ENCODE measurements at places on chromosomes 2 and 18. TPM values are rescaled to one million over a fixed set of nuclear protein-coding genes. Genes with fewer than 3 reads are reported as not detected.

The GRP gene
- not detected for total RNA-seq

The SPOPL gene
- 30.0 TPM for total RNA-seq

The EMX1 gene
- total RNA-seq = not detected

The POLE4 gene
- 32.8 TPM for total RNA-seq

The DNAH7 gene
- 0.02 TPM for total RNA-seq

The ANKRD30B gene
- total RNA-seq = not detected

DNA sequence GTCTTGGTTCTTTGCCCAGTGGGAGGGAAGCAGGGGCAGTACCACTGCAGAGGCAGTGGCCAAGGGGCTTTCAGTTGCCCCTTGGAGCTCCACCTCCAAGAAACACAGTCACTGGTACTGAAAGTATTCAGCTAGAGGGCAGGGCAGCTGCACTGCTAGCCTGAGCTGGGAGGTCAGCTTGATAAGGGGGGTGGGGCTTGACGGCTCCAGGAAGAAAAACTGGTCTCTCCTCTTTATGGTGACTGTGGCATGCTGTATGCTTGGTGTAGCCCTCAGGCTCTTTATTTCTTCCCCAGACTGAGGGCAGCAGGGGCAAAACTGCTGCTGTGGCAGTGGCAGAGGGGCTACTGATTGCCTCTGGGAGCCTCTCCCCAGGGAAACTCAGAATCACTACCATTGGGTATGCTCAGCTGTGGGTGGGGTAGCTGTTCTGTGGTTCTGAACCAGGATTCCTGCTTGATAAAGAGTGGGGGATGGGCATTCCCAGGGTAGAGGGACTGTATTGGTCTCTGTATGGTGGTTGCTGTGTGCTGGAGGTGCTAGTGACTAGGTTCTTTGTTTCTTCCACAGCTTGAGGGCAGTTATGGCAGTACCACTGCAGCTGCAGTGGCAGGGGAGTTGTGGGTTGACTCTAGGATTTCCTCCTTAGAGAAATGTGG, 134.6 kb upstream of the SCN7A start:
- no peak overlapping the region for H3K4me3 ChIP-seq
- no peaks in the 10 kb centered on the region for H3K36me3 ChIP-seq
- H3K4me1 ChIP-seq = no peaks in the 10 kb centered on the region
- no peak for DNase-seq

DNA sequence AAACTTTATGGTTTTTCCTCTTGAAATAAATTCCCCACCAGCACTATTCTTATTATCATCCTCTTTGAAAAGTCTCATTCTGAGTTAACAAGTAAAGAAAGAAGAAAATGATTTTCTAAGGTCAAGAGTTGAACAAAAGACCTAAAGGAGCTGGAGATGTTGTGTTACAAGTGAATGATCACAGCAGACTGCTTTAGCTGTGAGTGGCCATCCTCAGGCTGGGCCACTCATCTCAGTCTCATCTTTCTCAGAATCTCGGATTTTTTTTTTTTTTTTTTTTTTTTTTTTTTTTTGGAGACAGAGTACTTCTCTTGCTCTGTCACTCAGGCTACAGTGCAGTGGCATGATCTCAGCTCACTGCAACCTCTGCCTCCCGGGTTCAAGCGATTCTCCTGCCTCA, 133.3 kb downstream of the CDH2 start:
- H3K27ac ChIP-seq = no peak overlapping the region
- H3K36me3 ChIP-seq = no peaks in the 10 kb centered on the region
- no peak overlapping the region for H3K4me3 ChIP-seq
- H3K4me1 ChIP-seq = no peaks in the 10 kb centered on the region
- H3K27me3 ChIP-seq = no peaks in the 10 kb centered on the region

DNA sequence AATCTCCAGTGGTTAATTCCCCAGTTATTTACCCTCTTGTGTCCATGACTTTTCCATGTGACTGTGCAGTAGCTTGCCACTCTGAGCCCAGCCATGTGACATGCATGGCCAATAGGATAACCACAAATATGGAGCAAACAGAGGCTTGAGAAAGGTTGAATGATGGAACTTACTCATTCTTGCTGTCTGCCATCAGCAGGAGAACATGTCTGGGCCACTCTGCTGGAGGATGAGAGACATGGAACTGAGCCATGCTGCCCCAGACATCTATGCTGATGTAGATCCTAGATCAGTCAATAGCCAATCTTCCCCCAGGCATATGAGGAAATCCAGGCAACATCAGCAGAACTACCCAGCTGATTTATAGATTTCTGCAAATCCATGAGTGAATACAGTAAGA, 992.3 kb upstream of the FANCL start:
- no peaks in the 10 kb centered on the region for H3K36me3 ChIP-seq
- H3K4me1 ChIP-seq = no peaks in the 10 kb centered on the region
- no peak overlapping the region for H3K27ac ChIP-seq
- no peak overlapping the region for H3K4me3 ChIP-seq

DNA sequence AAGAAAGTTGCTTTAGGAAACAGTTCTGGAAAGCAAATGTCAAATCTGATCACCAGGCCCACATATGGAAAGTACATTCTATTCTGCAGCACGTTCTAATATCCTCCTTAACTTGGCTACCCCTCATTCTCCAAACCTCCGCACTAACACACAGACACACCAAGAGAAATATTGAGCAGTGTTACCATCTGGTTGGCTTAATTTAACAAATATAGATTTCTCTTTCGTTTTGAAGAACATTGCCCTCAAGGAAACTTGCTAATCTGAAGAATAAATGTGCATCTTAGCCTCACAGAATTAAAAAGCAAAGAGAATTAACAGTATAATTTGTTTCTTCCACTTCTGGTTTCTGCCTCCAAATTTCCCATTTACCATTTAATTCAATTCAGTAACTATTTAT, 72.8 kb upstream of the TTC39C start:
- H3K27ac ChIP-seq = no peak overlapping the region
- no peak overlapping the region for H3K4me3 ChIP-seq
- H3K4me1 ChIP-seq = peaks cover 17% of the 10 kb centered on the region
- DNase-seq = no peak
- H3K36me3 ChIP-seq = no peaks in the 10 kb centered on the region

- H3K27me3 ChIP-seq = peaks cover 43% of the 10 kb centered on the region
- H3K36me3 ChIP-seq = peaks cover 4% of the 10 kb centered on the region
- H3K4me3 ChIP-seq = no peak overlapping the region
- H3K27ac ChIP-seq = no peak overlapping the region
- DNase-seq = no peak
These were observed 153.9 kb upstream of the LGALSL start for GRCh38 chr2:64300066-64300465.

DNA sequence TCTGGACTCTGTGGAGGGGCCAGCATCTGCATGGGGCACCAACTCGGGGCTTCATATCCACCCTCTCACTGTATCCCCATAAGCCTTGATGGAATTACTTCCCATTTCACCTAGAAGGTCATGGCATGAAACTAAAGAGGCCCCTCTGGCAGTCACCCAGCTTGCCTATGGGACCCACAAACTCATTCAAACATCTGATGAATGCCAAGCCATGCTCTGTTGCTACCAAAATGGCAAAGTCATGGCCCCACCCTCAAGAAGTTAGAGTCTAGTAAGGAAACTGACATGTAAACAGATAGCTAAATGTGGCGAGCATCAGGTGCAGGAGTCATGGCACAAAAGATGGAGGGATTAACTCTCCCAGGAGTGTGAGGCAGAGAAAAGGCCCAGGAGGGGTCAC, 14.5 kb downstream of the CYB5A start:
- no peaks in the 10 kb centered on the region for H3K27me3 ChIP-seq
- no peak overlapping the region for H3K4me3 ChIP-seq
- H3K36me3 ChIP-seq = no peaks in the 10 kb centered on the region
- no peak for DNase-seq
- peaks cover 12% of the 10 kb centered on the region for H3K4me1 ChIP-seq
- H3K27ac ChIP-seq = no peak overlapping the region

DNA sequence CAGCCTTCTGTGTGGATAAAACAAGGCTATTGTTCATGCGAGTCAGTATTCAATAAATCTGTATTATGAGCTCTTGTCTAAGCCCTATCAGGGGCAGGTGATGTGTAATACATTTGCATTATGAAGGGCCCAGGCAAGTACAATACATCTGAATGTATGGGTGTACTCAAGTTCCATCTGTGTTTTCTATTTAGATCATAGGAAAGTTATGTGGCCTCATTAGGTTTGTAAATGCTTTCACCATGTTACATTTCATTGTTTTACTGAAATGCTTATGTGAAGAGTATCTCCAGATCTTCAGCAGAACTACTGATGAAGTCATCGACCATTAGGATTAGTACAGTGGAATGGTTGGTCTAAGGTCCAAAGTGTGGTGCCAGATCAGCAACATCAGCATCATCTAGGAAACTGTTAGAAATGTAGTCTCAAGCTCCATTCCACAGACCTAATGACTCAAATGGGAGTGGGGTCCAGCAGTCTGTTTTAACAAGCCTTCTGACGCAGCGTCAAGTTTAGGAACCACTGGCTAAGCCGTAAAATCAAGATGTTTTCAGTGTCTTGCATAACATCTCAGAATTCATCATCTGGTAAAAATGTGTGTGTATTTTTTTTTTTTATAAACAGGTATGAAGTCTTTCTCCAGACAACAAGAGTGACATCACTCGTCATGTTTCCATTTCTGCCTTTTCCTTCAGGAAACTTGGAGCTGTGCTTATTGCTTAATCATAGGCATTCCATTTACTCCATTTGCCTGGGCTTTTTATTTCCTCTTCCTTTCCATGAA, 80.5 kb downstream of the LYPD6 start:
- no peaks in the 10 kb centered on the region for H3K36me3 ChIP-seq
- no peak overlapping the region for H3K27ac ChIP-seq
- H3K4me3 ChIP-seq = no peak overlapping the region
- H3K4me1 ChIP-seq = no peaks in the 10 kb centered on the region

DNA sequence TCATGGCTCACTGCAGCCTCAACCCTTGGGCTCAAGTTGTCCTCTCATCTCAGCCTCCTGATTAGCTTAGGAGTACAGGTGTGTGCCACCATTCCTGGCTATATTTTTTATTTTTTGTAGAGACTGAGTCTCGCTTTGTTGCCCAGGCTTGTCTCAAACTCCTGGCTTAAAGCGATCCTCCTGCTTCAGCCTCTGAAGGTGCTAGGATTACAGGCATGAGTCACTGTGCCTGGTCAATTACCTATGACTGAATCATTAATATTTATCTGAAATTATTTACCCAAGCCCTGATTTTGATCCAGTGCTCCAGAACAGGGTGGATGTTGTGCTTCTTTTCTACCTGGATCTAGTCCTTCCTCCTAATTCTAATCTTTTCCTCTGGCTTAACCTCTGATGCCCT, 87.8 kb downstream of the MAP2 start:
- H3K4me1 ChIP-seq = no peaks in the 10 kb centered on the region
- H3K4me3 ChIP-seq = no peak overlapping the region
- DNase-seq = no peak
- H3K27ac ChIP-seq = no peak overlapping the region

GRCh38 chr2:54287532-54287931, 31.5 kb upstream of the TSPYL6 start:
- H3K27me3 ChIP-seq = no peaks in the 10 kb centered on the region
- peaks cover 6% of the 10 kb centered on the region for H3K36me3 ChIP-seq
- no peak for DNase-seq
- no peak overlapping the region for H3K4me3 ChIP-seq
- no peak overlapping the region for H3K27ac ChIP-seq

All from natural killer cell treated with Interleukin-12 subunit alpha and Interleukin-12 subunit beta and Interleukin-15 and Interleukin-18, amount 100 ng/mL, for 72 hours (primary cell).